NCI-H226 (cell line): ENCODE measurements at places on chromosomes 2 and 18.

DNA sequence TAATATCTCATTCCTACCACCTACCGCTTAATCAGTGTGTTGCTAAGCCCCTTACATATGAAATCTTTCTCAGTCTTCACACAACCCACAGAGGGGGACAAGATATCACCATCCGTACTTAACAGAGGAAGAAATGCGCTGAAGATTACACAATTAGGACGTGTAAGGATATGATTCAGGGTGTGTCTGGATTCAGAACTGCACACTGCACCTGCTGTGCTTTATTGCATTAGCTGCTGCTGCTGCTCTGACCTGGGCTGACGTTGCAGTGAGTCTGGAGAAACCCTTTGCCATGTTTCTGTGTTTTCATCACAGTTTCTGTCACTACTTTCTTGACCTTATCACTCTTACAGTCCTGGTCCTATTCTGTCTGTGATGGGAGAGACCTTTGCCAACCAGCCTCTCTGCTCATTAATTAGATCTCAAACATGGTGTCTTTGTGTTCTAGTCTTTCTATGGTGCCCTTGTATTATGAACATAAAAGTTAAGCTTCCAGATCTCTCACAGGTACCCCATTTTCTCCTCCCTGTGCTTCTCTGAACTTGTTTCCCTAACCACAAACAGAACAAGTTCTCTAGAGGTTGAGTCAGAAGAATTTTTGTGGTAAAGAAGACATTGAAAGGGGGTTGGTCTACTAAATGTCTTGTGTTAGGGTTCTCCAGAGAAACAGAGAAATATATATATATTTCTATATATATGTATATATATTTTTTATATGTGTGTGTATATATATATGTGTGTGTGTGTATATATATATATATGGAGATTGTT, 92.9 kb upstream of the CYP1B1 start:
- peak; percentile 34 for DNase-seq

- DNase-seq: no peak
These were observed 230.0 kb upstream of the CXCR4 start for GRCh38 chr2:136347981-136348380.

DNA sequence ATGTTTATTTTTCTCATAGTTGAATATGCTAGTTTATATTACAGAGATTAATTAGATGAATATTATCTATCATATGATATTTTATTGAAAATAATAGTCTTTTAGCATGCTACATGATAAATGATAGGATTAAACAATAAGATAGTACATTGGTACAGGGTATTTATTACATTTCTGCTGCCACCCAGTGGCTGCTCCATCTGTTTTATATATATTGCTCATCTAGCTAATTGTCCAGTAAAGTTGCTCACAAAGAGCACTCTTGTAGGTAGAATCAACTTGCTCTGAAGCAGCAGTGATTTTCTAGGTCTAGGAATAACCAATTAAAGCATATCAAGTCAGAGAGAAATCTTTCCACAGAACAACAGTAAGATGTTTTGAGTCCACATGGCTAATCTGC, 183.3 kb downstream of the ASXL3 start:
- DNase-seq: no peak

GRCh38 chr2:58376592-58376991, 135.5 kb upstream of the FANCL start:
- DNase-seq: no peak

- peak; percentile 14 for DNase-seq
These were observed 58.7 kb upstream of the STAM2 start for GRCh38 chr2:152234277-152234676.

- no peak for DNase-seq
These were observed at the start of gene POU3F3 for GRCh38 chr2:104853534-104854497. Gene POU3F3, plus strand, starts transcription at chr2:104854115. Its CDS starts 1,396 bp downstream, at chr2:104855511.

DNA sequence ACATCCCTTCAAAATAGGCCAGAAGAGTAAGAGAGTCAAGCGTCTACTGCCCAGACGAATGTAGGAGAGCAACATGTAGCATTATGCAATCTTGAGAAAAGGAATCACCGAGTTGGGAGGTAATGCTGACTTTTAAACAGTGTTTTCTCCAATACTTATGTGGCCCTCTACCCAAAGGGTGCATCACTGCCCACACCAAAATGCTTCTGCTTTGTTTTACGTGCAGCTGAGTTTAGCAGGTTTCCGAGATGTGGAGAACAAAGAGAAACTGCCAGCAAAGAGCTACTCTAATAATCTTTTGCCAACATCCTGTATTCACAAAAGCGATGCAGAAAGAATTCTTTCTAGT, 63.4 kb upstream of the ZEB2 start:
- no peak for DNase-seq

- no peak for DNase-seq
These were observed 226.9 kb upstream of the TNP1 start for GRCh38 chr2:217086718-217087117.

GRCh38 chr2:70831861-70832260, 3.8 kb downstream of the CD207 start:
- no peak for DNase-seq

DNA sequence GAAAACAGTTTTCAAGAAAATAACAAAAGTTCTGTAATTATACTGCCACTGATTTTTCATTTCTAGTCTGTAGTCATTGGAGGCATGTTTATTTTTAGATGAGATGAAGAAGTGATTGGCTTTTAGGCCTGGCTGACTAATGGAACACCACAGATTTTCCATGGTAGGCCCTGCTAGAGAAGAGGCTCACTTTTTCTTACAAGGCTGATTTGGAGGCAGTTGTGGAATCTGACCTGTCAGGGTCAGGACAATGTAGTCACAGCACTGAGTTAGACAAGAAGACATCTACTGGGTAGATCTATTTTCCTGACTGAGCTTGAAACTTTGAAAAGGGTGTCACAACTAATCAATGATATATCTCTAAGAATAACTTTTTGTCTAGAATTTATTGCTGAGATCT, 43.9 kb downstream of the KDM3A start:
- no peak for DNase-seq

DNA sequence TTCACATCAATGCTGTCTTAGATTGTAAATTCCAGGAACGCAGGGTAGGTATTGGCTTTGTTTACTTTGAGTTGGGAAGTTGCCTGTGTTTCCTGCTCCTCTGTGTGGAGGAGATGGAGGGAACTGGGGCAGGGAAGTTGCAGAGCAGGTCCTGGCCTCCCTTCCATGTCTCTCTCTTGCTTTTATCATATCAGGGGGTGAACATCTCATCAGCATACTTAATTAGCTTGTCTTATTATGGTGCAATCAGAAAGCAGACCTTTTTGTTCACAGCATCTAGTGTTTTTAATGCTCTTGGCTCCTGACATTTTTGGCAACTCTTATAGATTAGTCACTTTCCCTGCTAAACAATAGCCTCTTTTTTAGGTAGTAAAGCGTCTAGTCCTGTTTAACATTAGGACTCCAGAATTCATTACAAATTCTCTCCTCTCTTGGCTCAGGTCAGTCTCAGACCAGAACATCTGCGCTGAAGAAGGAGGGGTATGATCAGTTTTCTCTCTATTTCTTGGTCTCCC, 11.5 kb upstream of the DIPK1C start:
- no peak for DNase-seq

DNA sequence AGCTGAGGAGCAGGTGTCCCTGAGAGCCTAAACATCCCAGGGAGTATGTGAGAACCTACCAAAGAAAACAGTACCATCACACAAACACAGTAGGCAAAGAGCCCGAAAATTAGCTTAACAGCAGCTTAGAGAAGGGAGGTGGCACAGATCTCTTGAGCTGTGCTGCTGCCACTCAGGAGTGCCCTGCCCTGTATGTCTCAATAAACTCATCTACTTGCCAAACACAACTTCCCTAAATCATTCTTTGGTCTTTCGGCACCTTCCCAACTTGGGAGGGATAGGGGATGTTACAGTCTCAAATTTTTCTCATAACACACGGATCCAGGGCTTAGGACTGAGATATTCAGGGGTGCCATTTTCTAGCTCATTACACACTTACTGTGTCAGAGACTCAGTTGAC, 45.3 kb upstream of the C1D start:
- DNase-seq: no peak

- DNase-seq: no peak
These were observed 27.8 kb downstream of the VWA3B start for GRCh38 chr2:98114643-98115330.

- peak; percentile 42 for DNase-seq
These were observed 347.4 kb downstream of the PARD3B start for GRCh38 chr2:204892506-204893255.

- DNase-seq: peak; percentile 38
These were observed 15.6 kb upstream of the SCN3A start for GRCh38 chr2:165219481-165219880.

DNA sequence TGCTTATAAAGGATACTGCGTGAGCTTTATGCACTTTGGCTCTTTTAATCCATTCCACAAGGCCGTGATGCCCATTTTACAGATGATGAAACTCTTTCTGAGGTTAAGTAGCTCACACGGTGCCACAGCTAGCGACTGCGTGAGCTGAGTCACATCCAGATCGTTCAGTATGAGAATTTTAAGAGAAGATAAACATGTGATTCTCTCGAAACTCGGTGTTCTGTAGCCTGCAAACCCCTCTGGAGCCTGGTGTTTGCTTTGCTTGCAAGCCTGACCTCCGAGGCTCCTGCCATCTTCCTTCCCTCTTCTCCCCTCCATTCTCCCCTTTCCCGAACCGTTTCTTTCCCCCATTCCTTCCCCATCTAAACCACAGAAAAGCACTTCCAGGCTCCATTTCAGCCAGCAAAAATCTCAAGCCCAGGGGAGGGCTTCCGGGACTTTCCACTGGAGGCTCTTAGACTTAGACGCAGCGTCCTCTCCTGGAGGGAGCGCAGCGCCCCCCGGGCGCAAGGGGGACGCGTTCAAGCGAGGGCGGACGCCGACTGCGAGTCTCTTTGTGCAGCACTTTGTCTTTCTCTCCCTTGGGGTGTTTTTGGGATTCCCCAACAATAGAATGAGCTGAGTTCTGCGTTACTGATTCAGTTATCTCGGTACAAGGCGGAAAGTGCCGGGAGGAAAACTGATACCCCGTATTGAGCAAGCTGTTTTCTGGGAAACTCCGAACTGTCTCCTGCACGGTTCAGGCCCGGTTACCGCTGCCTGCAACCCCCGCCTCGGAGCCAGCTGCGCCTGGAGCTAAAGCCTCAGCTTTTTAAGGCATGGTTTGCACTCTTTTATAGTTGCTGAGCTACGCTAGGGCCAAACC, 38.0 kb downstream of the CYP1B1 start:
- DNase-seq: no peak

DNA sequence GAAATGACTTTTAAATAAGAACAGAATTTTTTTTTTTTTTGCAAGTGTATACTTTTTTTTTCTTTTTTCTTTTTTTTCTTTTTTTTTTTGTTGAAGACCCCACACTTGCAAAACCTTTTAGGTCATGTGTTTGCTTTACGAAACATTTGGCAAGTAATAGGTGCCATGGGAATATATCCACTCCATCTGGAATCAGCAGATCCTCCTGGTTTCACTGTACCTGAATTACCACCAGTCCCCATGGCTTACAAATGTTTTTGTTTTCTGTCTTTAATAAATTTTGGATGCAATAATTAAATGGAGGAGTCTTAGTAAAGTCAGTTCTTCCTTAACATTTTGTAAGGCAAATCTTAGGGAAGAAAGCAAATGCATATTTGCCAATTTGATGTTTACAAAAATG, 559.7 kb upstream of the ZEB2 start:
- DNase-seq: no peak

DNA sequence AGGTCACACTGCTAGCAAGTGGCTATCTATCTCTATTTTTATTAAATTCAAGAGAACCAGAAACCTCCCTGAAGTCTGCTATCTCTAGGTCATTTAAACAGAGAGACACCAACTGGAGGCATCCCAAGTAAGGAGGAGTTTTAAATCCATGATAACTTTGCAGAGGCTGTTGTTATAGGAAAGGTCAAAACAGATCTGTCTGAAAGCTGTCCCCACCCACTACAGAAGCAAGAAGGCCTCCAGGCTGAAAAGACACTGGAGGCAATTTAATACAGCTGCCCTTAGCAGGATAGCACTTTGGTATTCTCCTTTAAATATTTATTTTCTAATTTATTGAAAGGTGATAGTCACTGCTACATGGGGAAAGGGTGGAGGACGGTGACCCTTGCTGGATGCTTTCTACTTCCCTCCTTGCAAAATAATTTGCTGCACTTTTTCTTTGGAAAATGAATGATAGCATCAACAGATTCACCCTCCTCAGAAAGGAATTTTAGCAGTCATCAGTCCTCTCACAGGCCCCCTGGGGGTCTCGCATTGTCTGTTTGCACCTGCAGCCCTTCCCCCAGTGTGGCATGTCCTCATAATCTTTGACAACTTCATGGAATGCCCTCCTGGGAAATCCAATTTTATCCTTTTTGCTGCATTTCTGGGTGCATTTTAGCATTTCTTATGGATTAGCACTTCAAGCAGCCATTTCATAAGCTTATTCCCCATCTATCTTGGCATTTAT, 429.5 kb upstream of the TNP1 start:
- peak; percentile 22 for DNase-seq

DNA sequence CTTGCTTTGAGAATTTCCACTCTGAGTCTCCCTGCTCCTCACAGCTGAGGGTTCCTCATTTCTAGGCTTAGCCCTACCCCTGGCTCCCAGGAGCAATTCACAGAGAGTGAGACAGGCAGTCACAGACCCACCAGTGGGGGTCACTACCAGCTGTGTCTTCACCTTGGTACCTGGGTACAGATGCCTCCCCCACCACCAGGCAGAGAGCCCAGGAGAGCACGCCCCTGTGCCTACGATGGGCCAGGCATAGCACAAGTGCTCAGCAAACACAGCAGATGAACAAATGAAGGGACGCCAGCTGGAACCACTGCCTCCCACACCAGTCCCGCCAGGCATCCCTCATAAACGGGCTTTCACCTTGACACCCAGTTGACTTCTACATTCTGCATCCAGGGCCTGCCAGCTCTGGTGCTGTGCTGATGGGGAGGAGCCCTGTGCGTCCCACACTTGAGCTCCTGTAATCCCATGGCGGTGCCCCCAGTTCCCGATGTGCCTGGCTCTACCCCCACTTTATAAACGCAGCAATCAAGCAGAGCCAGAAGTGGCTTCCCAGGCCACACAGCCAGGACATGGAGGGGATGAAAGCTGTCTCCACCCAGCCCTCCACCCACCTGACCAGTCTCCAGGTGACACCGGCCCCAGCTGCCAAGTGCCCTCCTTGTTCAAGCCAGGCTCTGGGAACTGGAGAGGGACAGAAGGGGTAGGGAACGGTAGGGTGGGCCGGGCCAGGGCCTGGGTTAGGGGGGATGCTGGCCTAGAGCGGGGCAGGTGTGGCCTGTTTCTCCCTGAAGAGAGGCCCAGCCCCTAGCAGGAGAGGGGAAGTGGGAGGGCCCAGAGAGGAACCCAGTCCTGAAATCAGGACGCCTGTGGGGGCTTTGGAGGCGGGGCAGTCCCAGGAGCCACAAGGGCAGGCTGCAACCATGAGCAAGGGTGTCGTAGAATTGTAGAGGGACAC, 42.5 kb downstream of the SCTR start:
- no peak for DNase-seq

DNA sequence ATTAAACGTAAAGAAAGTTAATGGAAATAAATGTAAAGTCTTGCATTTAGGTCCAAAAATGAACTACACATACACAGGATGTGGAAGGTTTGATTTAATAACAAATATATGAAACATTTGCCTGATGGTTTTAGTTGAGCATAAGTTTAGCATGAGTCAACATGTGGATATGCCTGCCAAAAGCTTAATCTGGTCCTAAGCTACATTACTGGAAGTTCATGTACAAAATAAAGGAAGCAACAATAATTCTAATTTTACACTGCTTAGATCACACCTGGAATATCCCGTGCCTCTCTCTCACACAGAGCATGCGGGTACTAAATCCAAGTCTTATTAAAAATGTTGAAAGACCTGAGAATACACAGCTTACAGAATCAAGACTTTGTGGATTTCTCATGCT, 276.5 kb upstream of the NRP2 start:
- peak; percentile 62 for DNase-seq

GRCh38 chr2:31831585-31831984, 179.2 kb downstream of the MEMO1 start:
- DNase-seq: peak; percentile 39

GRCh38 chr2:43464590-43464989, 131.2 kb downstream of the THADA start:
- DNase-seq: peak; percentile 23
